Mesenchymal stem cell (in vitro differentiated cells and primary cell): ENCODE measurements at places on chromosomes 1 and 21.
A peak's percentile ranks its signal among the peaks of the same experiment; 100 is the strongest.

DNA sequence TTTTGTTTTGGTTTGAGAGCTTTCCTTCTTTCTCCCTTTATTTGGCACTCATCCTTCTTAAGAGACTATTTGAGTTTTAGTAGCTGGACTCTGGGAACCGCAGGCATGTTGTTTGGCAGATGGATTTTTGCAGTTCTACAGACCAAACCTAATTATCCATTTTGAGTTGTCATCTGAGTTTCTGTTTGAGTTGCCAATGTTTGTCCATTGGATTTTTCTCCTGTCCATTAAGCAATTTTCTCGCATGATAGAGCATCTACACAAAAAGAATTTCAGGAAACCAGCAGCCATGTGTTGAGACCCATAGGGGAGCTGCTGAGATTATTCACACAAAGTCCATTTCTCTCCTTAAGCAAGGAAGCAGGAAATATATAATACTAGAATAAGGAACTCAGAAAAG is 17.2 kb upstream of the CXADR start:
- no peaks in the 10 kb centered on the region for H3K27me3 ChIP-seq
- no peak overlapping the region for H3K4me3 ChIP-seq
- no peaks in the 10 kb centered on the region for H3K36me3 ChIP-seq
- no peak overlapping the region for H3K27ac ChIP-seq

DNA sequence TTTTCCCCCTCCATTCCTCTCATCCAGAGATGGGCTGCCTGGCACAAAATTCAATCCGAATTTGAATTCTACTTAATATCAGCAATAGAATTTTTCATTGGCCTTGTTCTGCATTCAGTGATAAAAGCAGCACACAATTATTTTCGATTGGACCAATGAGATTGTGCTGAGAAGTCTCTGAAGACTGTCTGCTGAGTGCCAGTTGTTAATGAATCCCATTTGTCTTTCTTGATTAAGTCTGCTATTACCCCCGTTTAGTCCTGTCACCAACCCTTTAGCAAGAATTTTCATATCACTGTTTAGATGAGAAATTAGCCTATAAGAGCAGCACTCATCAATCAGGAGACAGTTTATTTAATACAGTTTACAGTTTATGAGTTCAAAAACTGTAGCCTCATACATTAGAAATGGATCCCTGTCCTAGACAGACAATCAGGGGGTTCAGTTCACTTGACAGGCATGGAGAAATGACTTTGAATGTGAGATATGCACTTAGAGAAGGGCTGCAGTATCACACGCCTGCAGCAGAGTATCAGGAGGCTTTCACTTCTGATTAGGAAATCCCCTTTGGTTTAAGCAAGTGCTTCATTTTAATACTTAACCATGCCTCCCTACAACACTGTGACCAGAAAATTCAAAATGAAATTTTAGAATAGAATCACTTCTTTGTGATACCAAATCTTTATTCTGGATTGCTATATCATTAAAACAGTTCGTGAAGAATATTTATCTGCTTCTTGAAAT is 304.7 kb upstream of the PTBP2 start:
- H3K27ac ChIP-seq: peak overlapping the region; percentile 47
- no peaks in the 10 kb centered on the region for H3K36me3 ChIP-seq
- no peaks in the 10 kb centered on the region for H3K27me3 ChIP-seq
- H3K4me1 ChIP-seq: no peaks in the 10 kb centered on the region
- DNase-seq: peak; percentile 73

DNA sequence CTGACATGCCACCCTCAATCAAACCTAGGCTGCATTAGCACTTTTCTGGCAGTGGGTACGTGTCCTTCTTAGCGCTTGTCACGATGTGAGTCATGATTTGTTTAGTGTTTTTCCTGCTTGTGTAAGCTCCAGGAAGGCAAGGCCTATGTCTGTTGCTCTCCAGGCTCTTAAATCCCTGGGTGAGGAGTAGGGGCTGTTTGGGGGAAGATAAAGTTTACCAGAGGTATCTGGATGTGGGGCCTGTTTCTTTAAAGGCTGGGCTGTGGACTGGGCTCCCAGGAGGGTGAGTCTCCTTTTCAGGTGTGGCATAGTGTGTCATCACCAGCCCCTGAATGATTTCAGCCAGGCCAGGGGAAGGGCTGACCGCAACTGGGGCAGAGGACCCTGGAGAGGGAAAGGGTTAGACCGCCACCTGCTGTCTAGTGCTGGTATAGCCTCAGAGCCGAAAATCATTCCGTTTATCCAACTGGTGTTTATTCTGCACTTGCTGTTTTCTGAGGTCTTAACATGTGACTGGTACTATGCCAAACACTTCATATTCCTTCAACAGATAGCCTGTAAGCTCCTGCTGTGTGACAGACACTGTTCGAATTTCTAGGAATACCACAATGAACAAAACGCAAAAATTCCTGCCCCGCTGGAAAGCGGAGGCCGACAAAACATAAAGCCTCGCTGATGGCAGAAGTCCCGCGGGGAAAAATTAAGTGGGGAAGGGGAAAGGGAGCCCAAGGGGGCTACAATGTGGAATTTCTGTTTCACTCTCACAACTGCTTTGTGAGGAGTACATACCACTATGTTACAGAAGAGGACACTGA is 9.7 kb downstream of the SERINC2 start:
- no peak overlapping the region for H3K27ac ChIP-seq
- no peaks in the 10 kb centered on the region for H3K27me3 ChIP-seq
- H3K36me3 ChIP-seq: peaks cover 17% of the 10 kb centered on the region
- H3K4me1 ChIP-seq: peaks cover 5% of the 10 kb centered on the region
- peak; percentile 95 for DNase-seq

DNA sequence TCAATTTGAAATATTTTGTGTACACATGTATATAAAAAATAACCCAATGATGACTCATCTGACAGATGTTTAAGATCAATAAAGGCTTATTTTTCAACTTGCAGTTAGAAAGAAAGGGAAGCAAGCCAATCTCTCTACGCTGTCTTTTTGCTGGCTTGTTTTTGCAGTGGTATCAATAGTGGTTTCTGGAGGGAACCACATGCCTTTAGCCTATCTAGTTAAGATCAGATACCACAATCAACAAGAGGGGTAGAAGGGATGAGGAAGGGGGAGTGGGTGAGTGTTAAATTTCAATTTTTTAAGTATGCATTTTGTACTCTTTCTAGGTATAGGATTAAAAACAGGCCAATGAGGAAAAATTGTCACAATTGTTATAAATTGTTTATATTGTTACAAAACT is 276.2 kb downstream of the KCNH1 start:
- no peak for DNase-seq
- H3K4me3 ChIP-seq: no peak overlapping the region
- no peak overlapping the region for H3K27ac ChIP-seq
- H3K4me1 ChIP-seq: peaks cover 1% of the 10 kb centered on the region

- no peaks in the 10 kb centered on the region for H3K27me3 ChIP-seq
- H3K36me3 ChIP-seq: no peaks in the 10 kb centered on the region
- peaks cover 1% of the 10 kb centered on the region for H3K4me1 ChIP-seq
- no peak for DNase-seq
- no peak overlapping the region for H3K4me3 ChIP-seq
These were observed 105.9 kb downstream of the DTL start for GRCh38 chr1:212141404-212141803.

- H3K4me3 ChIP-seq: no peak overlapping the region
- no peak overlapping the region for H3K27ac ChIP-seq
- DNase-seq: no peak
These were observed 108.7 kb downstream of the TENT5C start for GRCh38 chr1:117714546-117714945.

- no peaks in the 10 kb centered on the region for H3K36me3 ChIP-seq
- H3K4me1 ChIP-seq: no peaks in the 10 kb centered on the region
- H3K4me3 ChIP-seq: no peak overlapping the region
- H3K27me3 ChIP-seq: no peaks in the 10 kb centered on the region
These were observed 66.5 kb upstream of the GADD45A start for GRCh38 chr1:67618285-67619018.

- peak within 1 kb of the TSS; percentile 81 for H3K4me3 ChIP-seq
- peaks cover 4% of the 10 kb centered on the region for H3K36me3 ChIP-seq
- no peak within 1 kb of the TSS for H3K27ac ChIP-seq
- peaks cover 10% of the 10 kb centered on the region for H3K4me1 ChIP-seq
- peak; percentile 64 for DNase-seq
These were observed at the start of gene RHOU for GRCh38 chr1:228734881-228735801. TSS of gene RHOU (plus strand) at chr1:228735479. CDS start at chr1:228735743, 264 bp downstream.

GRCh38 chr1:48616710-48617109 is 144.7 kb upstream of the SPATA6 start:
- no peak overlapping the region for H3K27ac ChIP-seq

DNA sequence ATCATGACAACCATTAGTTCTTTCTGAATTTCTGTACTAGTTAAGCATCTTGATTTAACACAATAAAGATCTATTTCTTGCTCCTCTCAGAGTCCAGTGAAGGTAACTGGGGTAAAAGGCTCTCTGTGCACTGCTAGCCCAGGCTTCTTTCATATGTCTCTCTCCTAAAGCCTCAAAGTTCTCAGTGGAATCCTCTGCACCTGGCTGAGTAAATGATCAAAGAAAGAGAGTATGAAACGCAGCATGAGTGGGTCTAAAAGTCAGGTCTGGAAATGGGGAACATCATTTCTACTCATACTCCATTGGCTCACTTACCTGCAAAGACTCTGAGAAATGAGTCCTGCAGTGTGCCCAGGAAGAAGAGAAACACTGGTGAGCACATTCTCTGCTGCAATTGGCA is 418.5 kb downstream of the PTPRC start:
- no peaks in the 10 kb centered on the region for H3K27me3 ChIP-seq
- H3K27ac ChIP-seq: no peak overlapping the region
- no peaks in the 10 kb centered on the region for H3K4me1 ChIP-seq
- H3K36me3 ChIP-seq: no peaks in the 10 kb centered on the region
- no peak overlapping the region for H3K4me3 ChIP-seq
- no peak for DNase-seq

DNA sequence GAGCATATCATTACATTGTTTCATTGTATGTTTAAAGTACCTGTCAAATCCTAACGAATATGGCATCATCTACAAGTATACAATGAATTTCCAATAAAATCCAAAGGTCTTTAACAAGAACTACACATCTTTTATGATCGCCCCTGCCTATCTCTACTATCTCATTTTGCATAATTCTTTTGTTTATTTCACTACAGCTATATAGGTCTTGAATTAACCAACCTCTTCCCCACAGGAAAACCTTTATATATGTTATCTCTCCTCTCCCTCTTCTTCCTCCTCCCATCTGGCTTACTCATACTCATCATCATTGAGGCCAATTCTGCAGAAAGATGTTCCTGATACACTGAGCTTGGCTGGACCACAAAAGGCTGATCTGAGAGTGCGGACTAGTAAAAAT is 175.5 kb downstream of the DENND1B start:
- no peak overlapping the region for H3K27ac ChIP-seq
- H3K27me3 ChIP-seq: no peaks in the 10 kb centered on the region
- no peak for DNase-seq
- H3K4me3 ChIP-seq: no peak overlapping the region
- peaks cover 2% of the 10 kb centered on the region for H3K36me3 ChIP-seq

DNA sequence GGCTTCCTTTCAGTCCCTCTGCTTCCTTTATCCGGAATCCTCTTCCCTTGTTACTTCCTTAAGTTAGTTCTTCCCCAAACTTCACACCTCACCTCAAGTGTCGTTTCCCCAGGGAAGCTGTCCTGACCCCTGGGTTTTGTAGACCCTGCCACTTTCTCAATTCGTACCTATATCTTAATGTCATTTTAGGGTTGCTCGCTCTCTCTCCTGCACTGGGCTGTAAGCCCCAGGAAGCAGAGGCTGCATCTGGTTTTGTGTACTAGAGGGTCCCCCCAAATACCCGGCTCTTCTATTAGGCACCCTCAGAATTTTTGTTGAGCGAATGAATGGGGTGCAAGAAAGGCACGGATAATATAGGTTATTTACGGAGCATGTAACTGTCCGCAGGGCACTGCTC is 603 bp upstream of the OPRD1 start:
- H3K27ac ChIP-seq: no peak overlapping the region
- H3K27me3 ChIP-seq: peaks cover 64% of the 10 kb centered on the region
- no peak overlapping the region for H3K4me3 ChIP-seq
- H3K4me1 ChIP-seq: peaks cover 9% of the 10 kb centered on the region
- peaks cover 6% of the 10 kb centered on the region for H3K36me3 ChIP-seq

- no peaks in the 10 kb centered on the region for H3K36me3 ChIP-seq
- DNase-seq: peak; percentile 93
- H3K27ac ChIP-seq: no peak overlapping the region
- no peak overlapping the region for H3K4me3 ChIP-seq
These were observed 66.0 kb upstream of the SLC25A33 start for GRCh38 chr1:9473032-9473807.

- H3K36me3 ChIP-seq: peaks cover 5% of the 10 kb centered on the region
- peaks cover 16% of the 10 kb centered on the region for H3K4me1 ChIP-seq
- H3K27me3 ChIP-seq: no peaks in the 10 kb centered on the region
- no peak overlapping the region for H3K4me3 ChIP-seq
- no peak overlapping the region for H3K27ac ChIP-seq
- no peak for DNase-seq
These were observed 3.3 kb upstream of the B4GALT3 start for GRCh38 chr1:161180639-161181038.

GRCh38 chr1:178579562-178579961 is 66.7 kb downstream of the TEX35 start:
- H3K4me1 ChIP-seq: peaks cover 2% of the 10 kb centered on the region
- H3K4me3 ChIP-seq: no peak overlapping the region
- H3K27ac ChIP-seq: no peak overlapping the region
- H3K36me3 ChIP-seq: no peaks in the 10 kb centered on the region
- H3K27me3 ChIP-seq: no peaks in the 10 kb centered on the region
